ENCODE measurements at places on chromosomes 12 and 14. TPM values are rescaled to one million over a fixed set of nuclear protein-coding genes. Genes with fewer than 3 reads are reported as not detected.

GRCh38 chr14:95322651-95323050 is 2.9 kb upstream of the CLMN start:
- no peak for DNase-seq
- H3K27me3 ChIP-seq: peaks cover 38% of the 10 kb centered on the region
- H3K36me3 ChIP-seq: no peaks in the 10 kb centered on the region
- no peaks in the 10 kb centered on the region for H3K4me1 ChIP-seq

The BMAL2 gene
- 58.0 TPM for total RNA-seq

DNA sequence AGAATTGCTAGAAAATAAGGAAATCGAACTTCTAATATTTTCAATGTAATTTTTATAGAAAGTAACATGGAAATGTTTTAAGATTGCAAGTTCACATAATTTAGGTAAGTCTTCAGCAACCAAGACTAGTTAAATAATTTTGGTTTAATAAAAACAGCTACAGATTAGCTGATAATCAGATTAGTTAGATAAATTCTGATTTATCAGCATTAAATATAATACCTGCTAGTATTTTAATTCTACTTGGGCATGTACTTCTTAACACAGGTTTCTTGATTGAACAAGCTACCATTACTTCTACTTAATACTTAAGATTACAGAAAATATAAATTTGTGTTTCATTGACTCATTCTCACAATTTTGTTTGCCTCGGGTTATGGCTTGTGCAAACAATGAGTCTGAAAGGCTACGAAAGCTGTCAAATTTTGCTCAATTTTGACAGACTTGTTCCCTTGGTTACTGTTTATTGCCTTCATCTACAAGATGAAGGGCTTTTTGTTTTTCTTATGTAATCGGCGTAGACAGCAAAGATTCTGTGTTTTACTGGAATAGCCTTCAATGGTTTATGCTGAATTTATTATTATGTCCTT is 116.1 kb upstream of the NUDT4 start:
- no peak for DNase-seq
- no peaks in the 10 kb centered on the region for H3K36me3 ChIP-seq
- no peak overlapping the region for H3K27ac ChIP-seq
- H3K4me3 ChIP-seq: no peak overlapping the region
- no peaks in the 10 kb centered on the region for H3K27me3 ChIP-seq

DNA sequence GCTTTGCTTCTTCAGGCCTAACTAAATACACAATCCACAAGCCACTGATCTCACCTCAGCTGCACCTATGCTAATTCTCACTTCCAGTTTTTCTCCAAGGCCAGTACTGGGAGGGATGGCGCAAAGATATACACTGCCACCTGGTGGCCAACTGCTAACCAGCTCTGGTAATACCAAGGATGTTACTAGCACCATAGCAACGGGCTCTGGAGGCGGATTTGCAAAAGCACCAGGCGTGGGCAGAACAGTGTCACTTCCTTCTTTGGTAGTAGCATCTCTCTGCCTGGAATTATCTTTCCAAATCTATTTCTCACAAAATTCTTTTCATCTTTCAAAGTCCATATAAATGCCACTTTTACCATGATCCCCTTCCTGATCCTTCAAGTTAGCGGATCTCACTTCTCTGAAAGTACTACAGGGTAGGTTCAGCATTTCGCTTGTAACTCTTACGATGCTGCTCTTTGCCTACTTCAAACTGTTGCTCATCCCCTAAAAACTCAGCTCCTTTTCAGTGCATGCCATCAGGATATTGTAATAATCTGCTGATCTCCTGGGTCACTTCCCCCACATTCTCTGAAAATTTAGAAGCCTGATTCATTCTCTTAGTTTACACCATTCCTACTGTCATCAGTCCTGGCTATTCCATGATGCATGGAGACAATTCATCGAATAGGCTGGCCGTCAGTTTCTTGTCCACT is 37.1 kb upstream of the FOXJ2 start:
- no peak overlapping the region for H3K27ac ChIP-seq
- peak; percentile 74 for DNase-seq
- H3K4me1 ChIP-seq: peaks cover 21% of the 10 kb centered on the region
- no peaks in the 10 kb centered on the region for H3K27me3 ChIP-seq
- peaks cover 2% of the 10 kb centered on the region for H3K36me3 ChIP-seq

GRCh38 chr12:112479413-112479812 is 60.7 kb downstream of the PTPN11 start:
- H3K27me3 ChIP-seq: no peaks in the 10 kb centered on the region
- no peak overlapping the region for H3K4me3 ChIP-seq
- H3K27ac ChIP-seq: no peak overlapping the region

- H3K4me1 ChIP-seq: no peaks in the 10 kb centered on the region
- H3K27ac ChIP-seq: no peak overlapping the region
- H3K27me3 ChIP-seq: peaks cover 2% of the 10 kb centered on the region
- no peaks in the 10 kb centered on the region for H3K36me3 ChIP-seq
- H3K4me3 ChIP-seq: no peak overlapping the region
These were observed 206.8 kb downstream of the DACT1 start for GRCh38 chr14:58844544-58844943.

- DNase-seq: no peak
- no peak overlapping the region for H3K4me3 ChIP-seq
- H3K27me3 ChIP-seq: no peaks in the 10 kb centered on the region
- H3K27ac ChIP-seq: no peak overlapping the region
These were observed 2.6 kb downstream of the YAF2 start for GRCh38 chr12:42235426-42235825.

GRCh38 chr12:75419841-75420240 is 29.0 kb downstream of the GLIPR1L2 start:
- H3K27ac ChIP-seq: no peak overlapping the region
- H3K27me3 ChIP-seq: peaks cover 4% of the 10 kb centered on the region
- H3K4me3 ChIP-seq: no peak overlapping the region
- DNase-seq: no peak
- H3K36me3 ChIP-seq: peaks cover 2% of the 10 kb centered on the region

The CACNA2D4 gene
- total RNA-seq: 6.1 TPM

- H3K36me3 ChIP-seq: no peaks in the 10 kb centered on the region
- no peak overlapping the region for H3K4me3 ChIP-seq
- H3K27ac ChIP-seq: no peak overlapping the region
- peaks cover 6% of the 10 kb centered on the region for H3K27me3 ChIP-seq
- no peaks in the 10 kb centered on the region for H3K4me1 ChIP-seq
These were observed 310.0 kb upstream of the DDHD1 start for GRCh38 chr14:53462931-53463778.

The PELI2 gene
- total RNA-seq: 4.4 TPM

- peaks cover 30% of the 10 kb centered on the region for H3K36me3 ChIP-seq
- no peak overlapping the region for H3K4me3 ChIP-seq
- no peak for DNase-seq
- H3K27ac ChIP-seq: no peak overlapping the region
- H3K27me3 ChIP-seq: no peaks in the 10 kb centered on the region
- peaks cover 13% of the 10 kb centered on the region for H3K4me1 ChIP-seq
These were observed 160.8 kb downstream of the FOXN3 start for GRCh38 chr14:89256283-89256682.

- H3K36me3 ChIP-seq: no peaks in the 10 kb centered on the region
- no peaks in the 10 kb centered on the region for H3K4me1 ChIP-seq
- no peak overlapping the region for H3K27ac ChIP-seq
- DNase-seq: no peak
- no peak overlapping the region for H3K4me3 ChIP-seq
These were observed 116.4 kb downstream of the SLC38A1 start for GRCh38 chr12:46152456-46152855.

DNA sequence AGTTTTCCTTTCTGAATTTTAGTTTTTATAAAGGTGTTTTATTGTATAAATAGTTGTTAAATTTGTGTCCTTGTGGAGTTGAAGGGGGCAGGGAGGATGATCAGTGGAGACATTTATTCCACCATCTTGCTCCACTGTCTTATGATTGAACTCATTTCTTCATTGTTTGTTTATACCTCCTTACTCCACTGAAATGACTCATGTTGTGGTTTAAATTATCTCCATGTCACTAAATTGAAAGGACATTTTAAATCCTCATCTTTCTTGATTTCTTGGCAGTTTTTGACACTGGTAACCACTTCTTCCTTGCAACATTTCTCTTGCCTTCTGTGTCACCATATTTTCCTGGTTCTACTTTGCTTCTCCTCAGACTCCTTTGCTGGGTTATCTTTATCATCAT is 23.6 kb upstream of the FERMT2 start:
- H3K4me1 ChIP-seq: no peaks in the 10 kb centered on the region
- H3K36me3 ChIP-seq: no peaks in the 10 kb centered on the region
- DNase-seq: no peak
- H3K27me3 ChIP-seq: peaks cover 8% of the 10 kb centered on the region

The KRT83 gene
- not detected for total RNA-seq

- H3K36me3 ChIP-seq: no peaks in the 10 kb centered on the region
- H3K27ac ChIP-seq: no peak overlapping the region
- peaks cover 22% of the 10 kb centered on the region for H3K27me3 ChIP-seq
- no peak overlapping the region for H3K4me3 ChIP-seq
These were observed 94.1 kb downstream of the PPM1H start for GRCh38 chr12:62840806-62841205.

- H3K27ac ChIP-seq: no peak overlapping the region
- H3K27me3 ChIP-seq: no peaks in the 10 kb centered on the region
- DNase-seq: no peak
- peaks cover 11% of the 10 kb centered on the region for H3K4me1 ChIP-seq
These were observed 12.8 kb downstream of the RITA1 start for GRCh38 chr12:113198296-113198695.

- peaks cover 21% of the 10 kb centered on the region for H3K4me1 ChIP-seq
- H3K27me3 ChIP-seq: no peaks in the 10 kb centered on the region
- H3K36me3 ChIP-seq: peaks cover 2% of the 10 kb centered on the region
- H3K4me3 ChIP-seq: no peak overlapping the region
These were observed 28.2 kb upstream of the AMN1 start for GRCh38 chr12:31756977-31757420.

DNA sequence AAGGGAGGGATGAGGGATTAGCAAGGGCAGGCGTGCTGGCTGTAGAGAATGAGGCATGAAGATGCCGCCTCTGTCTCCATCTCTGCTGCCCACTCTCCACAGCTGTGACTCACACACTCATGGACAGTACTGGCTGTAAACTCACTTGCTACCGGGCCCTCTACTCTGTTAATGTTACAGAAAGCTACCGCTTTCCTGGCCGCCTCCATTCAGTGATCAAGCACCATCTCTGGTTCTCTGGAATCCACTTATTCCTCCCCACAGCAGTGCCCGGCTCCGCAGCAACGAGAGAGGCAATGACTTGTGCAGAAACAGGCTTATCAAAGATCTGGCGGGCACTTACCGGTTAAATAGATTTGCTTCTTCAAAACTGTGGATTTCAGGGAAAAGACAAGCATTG is 34.8 kb downstream of the AMN start:
- H3K4me1 ChIP-seq: no peaks in the 10 kb centered on the region
- no peak for DNase-seq
- H3K36me3 ChIP-seq: no peaks in the 10 kb centered on the region

The SCN8A gene
- 0.26 TPM for total RNA-seq

All from activated T-helper 1 cell treated with anti-CD3 and anti-CD28 coated beads, Interleukin-12 subunit alpha, Interleukin-12 subunit beta, Interleukin-2, Interleukin-4 antibody, amounts not matched to agents 30 ng/mL and 10 ng/mL and 1 ng/mL, durations not matched to agents 14 hours and 24 hours and 36 hours (primary cell).